Stimulated activated CD4-positive, alpha-beta T cell treated with anti-CD3 and anti-CD28 coated beads, Interleukin-4, amount 100 ng/mL, for 48 hours (primary cell): ENCODE measurements at places on chromosomes 1 and 21.

GRCh38 chr1:204678721-204679475, 6.6 kb downstream of the LRRN2 start:
- DNase-seq, result no peak

DNA sequence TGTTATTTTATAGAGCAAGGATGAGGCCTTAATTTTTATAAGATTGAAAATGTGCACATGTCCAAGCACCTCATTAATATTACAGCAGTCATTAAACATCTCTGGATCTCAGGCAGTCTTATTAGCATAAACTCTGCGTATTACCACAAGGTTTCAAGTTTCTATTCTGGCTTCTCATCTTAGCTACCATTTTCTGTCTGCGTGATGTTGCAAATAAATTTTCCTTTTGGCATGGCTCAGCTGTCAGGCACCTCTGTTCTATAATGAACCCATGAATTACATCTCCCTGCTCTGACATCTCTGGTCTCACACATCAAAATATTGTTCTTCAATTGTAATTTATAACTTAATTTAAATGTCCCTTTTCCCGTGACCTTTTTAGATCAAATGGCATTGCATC, 156.5 kb downstream of the SLC45A1 start:
- no peak for DNase-seq

DNA sequence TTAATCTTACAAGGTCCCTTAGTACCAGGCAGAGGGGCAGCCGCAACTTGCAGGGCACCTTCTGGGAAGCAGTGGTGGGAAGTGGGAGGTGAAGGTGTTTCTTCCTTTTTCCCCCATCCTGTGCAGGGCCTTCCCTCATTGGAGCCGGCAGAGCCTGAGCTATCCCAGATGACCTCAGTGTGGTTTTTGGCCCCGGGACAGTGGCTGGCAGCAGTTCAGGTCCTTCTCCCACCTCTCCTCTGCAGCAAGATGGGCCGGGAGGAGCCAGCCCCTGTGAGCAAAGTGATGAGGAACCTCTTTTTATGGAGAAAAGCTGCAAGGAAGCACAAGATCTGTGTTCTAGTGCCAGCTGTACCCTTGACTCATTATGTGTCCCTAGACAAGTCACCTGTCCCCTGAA, 6.8 kb downstream of the PFKFB2 start:
- no peak for DNase-seq

DNA sequence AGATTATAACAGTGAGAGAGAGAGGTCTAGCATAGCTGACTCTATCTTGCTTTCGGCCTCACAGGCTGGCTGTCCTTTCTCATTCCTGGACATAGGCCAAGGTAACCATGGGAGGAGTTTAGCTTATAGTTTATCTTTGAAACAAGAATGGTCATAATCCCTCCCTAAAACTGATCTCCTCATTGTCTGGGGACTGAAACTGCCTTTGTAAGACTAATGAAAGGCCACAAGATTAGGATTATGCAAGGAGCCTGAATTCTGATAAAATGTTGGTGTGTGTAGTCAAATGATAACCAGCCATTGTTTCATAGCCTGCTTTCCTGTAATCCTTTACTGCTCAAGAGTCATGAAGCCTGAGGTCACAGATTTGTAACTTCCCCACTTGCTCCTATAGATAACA, 131.9 kb upstream of the LYPLAL1 start:
- DNase-seq, result no peak

DNA sequence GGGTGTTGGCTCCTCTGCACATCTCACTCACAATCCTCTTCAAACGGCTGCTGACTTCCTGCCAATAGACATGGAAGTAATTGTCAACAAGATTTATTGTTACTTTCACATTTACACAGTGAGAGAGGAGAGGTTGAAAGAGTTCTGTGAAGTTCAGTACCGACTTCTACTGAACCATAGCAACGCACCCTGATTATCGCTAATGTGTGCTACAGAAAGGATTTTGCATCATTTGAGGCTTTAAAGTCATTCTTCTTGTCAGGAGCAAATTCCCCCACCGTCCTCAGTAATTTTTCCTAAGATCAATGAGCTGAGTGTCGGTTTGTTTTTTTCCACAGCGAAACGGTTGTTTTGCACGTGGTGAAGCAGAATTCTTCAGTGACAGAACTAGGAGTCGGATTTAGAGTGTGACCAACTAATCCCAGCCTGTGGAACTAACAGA, 361.0 kb downstream of the ADGRL2 start:
- no peak for DNase-seq

DNA sequence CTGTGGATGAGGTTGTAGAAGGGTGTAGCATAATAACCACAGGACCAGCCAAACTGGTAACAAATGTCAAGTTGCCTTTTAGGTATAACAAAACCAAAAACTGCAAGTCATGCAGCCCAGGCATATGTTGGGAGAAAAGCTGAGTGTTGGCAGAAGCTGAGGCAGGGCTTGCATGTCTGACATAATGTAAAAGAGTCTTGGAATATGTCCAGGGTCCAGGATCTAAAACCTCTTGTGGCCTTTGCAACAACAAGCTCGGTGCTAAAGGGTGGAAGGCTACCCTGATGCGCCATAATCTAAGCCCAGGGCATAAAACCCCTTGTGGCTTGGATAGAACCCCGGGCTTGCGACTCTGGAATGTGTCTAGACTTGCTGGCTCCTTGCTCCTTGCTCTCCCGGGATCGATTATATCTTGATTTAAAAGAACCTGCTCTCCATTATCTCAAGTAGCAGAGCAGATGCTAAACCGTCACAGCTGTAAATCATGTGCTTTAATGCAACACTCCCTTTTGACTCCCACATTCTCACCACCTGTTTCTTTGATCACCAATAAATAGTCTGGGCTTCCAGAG, 26.5 kb upstream of the SLC35A3 start:
- no peak for DNase-seq

DNA sequence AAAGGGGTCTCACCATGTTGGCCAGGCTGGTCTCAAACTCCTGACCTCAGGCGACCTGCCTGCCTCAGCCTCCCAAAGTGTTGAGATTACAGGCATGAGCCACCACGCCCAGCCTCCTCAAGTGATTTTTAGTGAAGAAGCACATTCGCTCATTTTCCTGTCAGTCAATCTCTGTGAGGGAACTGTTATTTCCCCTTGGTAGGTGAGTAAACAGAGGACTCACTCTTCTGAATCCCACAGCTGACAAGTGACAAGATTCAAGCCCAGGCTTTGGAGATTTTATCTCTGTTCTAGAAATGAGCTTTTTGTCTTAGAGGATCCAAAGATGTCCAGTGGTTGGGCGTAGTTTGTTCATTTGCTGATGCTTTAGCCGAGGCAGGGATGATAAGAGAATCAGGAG, 43.9 kb upstream of the TACSTD2 start:
- DNase-seq, result no peak

DNA sequence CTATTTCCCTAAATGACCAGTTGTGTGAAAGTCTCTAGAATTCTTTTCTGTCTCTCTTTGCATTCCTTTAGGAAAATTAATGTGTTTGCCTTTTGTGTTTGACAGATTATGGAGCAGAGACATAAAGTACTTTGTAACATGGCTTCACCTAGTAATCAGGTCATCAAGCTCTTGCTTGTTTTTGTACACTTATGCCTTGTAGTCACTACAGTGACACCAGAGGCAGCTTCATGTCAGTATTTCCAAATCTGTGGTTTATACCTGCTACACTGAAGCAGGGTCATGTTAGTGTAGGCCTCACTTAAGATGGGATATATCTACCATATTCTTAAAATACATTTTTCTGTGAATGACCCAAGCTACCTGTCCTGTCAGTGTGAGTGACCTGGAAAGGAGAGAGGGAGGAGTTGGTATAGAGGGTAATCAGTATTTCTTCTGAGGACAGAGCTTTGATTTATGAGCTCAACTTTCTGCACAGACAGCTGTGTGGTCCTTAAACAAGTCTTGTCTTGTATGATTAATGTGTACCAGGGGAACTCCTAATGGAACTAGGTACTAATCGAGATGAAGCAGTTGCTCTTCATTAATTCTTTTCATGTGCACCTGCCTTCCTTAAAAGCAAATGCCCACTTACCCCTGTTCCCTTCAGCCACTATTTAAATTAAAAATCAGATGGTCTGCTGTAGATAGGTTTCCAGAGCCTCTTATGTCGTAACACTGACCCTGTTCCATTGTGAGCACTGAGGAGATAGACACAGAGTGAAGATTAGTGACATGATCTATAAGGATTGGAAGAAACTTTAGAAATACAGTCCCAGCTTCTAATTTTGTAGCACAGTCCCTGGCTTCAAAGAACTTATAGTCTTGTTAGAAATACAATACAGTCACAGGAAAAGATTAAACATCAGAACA, 45.7 kb downstream of the MACO1 start:
- DNase-seq, result no peak
